Naive thymus-derived CD4-positive, alpha-beta T cell (primary cell): ENCODE measurements at places on chromosomes 2 and 18. TPM values are rescaled to one million over a fixed set of nuclear protein-coding genes. Genes with fewer than 3 reads are reported as not detected.

IFIH1 gene
- total RNA-seq: 30.7 TPM

GRCh38 chr2:225103737-225104141 is 61.5 kb upstream of the DOCK10 start:
- DNase-seq: no peak

- no peak for DNase-seq
Measured at GRCh38 chr18:23560186-23560585, 26.1 kb downstream of the NPC1 start.

GRCh38 chr2:6917761-6918421 is 679 bp downstream of the RNF144A start:
- no peak for DNase-seq

DNA sequence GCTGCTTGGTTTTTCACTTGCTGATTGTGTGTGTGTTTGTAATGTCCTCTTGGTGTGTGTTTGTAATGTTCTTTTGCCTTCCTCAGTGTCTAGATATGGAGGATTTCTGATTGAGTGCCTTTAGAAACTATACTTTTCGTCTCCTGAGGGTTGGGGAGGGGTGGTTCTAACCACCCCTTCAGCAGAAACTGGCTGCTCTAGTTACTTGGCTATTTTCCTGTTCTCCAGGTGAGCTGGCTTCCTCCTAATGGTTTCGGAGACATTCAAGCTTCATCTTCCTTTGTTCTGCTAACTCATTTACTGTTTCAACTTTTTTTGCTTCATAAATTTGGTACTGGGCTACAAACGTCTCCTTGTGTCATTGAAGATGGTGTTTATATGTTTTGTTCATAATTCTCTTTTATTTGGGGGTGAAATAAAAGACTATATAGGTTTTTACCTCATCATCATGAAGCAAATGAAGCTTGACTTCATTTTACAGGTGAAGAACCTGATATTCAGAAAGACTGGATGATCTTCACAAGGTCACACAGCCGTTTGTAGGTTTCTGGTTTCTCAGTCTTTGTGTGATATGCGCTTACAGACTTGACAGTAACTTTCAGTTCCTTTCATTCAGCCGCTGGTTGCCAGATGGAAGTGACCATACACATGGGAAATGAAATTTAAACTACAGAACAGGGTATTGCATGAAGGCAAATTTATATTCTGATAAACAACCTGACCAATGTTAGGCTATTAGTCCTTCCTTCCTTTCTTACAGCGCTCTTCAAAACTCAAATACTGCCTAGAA is 238.5 kb downstream of the GALR1 start:
- no peak for DNase-seq

NRP2 gene
- total RNA-seq: 23.7 and 24.1 TPM in 2 replicates

GRCh38 chr2:217845301-217845700 is 157.5 kb downstream of the TNS1 start:
- no peak for DNase-seq

DNA sequence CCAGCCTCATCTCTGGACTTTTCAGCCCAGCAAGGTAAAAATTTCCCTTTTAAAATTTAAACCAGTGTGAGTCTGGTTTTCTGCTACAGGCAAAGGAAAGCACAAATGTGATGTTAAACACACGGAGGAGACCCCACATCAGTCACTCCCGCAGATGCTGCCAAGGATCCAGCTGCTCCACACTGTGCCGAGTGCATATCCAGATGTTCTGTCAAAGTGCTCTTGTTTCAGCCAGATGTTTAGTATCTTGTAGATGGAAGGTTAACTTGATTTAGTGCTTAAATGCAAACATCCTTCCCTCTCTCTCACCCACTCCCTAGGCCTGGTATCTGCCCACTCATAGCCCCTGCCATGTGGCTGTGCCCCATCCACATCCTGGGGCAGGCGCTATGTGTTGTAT is 15.8 kb upstream of the ATOH8 start:
- DNase-seq: no peak

DNA sequence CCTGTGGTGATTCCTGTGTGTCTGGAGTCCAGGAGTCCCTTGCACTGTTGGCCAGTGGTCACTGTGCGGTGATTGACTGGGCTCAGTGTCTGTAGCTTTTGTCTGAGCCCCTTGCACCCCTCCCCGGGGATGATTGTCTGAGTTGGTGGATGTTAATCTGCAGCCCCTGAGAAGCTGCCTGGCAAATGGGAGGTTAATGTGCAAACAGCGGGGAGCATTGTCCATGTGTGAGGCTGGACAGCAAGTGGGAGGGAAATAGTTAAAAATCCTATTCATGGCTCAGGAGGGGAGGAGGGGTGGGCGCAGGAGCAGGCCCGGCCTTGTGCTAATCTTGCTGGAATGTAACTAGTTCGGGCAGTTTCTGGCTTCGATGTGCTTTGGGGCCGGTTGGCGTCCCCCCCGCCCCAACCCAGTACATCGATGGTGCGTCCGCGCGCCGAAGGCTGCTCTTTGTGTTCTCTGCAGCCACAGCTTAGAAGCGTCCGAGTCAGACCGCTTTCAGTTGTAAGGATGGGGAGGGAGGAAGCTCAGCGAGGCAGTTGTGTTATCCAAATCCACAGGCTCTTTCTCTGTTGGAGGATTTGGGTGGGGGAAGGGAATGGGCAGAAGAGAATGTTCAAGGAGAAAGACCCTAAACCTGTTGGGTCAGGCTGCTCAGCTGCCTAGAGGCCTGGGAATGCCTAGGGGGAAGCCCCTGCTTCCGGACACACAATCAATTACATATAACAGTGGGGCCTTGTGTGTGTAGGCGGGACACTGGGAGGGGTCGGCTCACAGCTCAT is 71.8 kb downstream of the TGOLN2 start:
- DNase-seq: no peak

DNA sequence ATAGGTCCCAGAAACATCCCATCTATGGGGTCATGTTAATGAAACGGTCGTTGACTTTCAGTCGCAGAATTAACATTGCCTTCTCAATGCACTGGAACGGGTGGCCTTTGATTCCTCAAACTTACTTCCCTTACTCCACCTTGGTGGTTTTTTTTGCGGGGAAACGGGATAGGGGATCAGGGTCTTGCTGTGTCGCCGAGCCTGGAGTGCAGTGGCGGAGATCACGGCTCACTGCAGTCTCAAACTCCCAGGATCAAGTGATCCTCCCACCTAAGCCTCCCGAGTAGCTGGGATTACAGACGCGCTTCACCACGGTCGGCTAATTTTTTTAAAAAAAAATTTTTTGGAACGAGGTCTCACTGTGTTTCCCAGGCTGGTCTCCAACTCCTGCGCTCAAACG is 754 bp downstream of the ATG16L1 start:
- no peak for DNase-seq

- DNase-seq: peak; percentile 8
Measured at GRCh38 chr18:58541146-58541788, 87.6 kb downstream of the ALPK2 start.

- no peak for DNase-seq
Measured at GRCh38 chr2:163407296-163407695, 328.5 kb downstream of the FIGN start.

DNA sequence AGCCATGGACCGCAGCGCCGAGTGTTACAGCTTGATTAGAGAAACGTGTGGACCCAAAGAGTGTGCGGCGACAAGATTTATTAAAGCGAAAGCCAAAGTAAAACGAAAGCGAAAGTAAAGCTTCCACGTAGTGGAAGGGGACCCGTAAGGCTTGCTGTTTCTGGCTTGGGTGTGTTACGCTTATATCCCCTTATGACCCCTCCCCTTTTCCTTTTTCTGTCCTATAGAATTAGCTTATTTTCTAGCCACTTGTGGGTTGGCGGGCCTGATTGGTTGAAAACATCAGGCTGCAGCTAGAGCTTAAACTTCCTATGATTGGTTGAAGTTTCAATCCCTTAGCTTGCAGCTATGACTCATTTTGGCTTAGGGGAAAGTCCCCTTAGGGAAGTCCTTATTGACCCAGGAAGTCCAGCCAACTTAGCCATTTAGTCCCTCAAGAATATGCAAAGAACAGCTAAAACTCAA is 969.7 kb downstream of the DCDC2C start:
- DNase-seq: no peak

SEH1L gene
- 34.2 TPM for total RNA-seq

GRCh38 chr2:28352610-28353195 is 40.0 kb upstream of the FOSL2 start:
- DNase-seq: no peak

GRCh38 chr18:69763002-69763401 is 184.7 kb downstream of the CD226 start:
- DNase-seq: no peak

- DNase-seq: no peak
Measured at GRCh38 chr2:68167186-68167585, 9.5 kb downstream of the PNO1 start.

GRCh38 chr18:74389171-74389927 is 67.8 kb downstream of the DIPK1C start:
- DNase-seq: no peak

- no peak for DNase-seq
Measured at GRCh38 chr2:169358016-169358415, 4.3 kb downstream of the LRP2 start.

DNA sequence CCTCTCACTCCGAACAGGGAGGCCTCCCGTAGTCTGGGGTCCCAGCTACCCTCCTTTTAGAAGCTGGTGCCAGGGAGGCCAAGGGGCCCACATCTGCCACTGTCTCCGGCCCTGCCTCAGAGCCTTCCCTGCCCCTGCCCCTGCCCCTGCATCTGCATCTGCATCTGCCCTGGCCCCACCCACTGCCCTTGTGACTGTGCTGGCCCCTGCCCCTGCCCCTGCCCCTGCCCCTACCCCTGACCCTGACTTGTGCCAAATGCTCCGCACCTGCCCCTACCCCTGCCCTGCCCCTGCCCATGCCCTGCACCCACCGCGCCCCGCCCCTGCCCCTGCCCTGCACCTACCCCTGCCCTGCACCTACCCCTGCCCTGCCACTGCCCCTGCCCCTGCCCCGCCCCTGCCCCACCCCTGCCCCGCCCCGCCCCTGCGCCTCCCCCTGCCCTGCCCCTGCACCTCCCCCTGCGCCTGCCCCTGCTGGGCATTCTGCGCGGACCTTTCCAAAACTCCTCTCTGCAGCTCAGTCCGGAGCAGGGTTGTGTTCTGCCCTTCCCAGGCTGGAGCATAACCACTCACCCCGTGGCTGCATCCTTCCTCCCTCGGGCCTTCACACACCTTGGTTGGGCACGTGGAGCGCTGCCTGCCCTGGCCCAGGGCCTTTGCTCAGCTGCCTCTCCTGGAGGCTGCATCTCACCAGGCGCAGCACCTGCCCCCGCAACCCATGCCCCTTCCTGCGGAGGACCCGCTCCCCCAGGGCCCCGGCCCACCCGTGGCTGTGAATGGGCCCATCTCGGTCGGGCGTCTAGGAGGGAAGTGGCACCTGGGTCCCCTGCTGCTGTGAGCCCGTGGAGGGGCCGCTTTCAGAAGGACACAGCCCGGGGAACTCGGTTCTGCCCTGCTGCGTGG is 5.4 kb downstream of the SNTG2 start:
- DNase-seq: no peak

GRCh38 chr2:124269348-124269747 is 244.3 kb downstream of the CNTNAP5 start:
- no peak for DNase-seq

- no peak for DNase-seq
Measured at GRCh38 chr18:14189858-14190257, 57.6 kb upstream of the ZNF519 start.

SERPINB3 gene
- not detected in 2 replicates for total RNA-seq

DNA sequence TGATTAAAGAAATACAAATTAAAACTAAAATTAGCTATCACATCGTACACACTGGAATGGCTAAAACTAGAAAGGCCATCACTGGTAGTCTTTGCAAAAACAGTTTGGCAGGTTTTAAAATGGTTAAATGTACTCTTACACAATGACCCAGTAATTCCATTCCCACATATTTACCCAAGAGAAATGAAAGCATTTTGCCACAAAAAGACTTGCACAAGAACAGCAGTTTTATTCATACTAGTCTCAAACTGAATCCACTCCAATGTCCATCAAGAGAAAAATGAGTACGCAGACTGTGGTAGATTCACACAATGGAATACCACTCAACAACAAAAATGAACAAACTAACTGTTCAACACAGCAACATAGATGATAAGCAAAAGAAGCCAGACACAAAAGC is 29.1 kb downstream of the SP140L start:
- no peak for DNase-seq

CDK5R2 gene
- not detected for total RNA-seq

GRCh38 chr18:59718108-59718463 is 20.9 kb upstream of the CCBE1 start:
- no peak for DNase-seq

DNA sequence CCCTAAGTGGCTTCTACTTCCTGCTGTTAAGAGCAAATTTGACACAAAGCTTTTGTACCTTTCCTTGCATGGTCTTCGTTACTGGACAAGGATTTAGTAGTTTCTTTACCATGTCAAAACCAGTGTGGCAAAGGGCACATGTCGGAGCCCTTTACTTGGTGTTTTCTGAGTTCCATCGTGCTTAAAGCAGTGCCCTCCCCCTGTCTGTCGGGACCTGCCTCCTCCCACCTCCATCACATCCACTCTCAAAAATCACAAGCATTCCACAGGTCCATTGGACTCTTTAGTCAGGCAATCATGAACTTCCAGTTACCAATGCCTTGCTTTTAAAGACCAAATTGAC is 763 bp downstream of the CCDC141 start:
- DNase-seq: peak; percentile 7

- DNase-seq: no peak
Measured at GRCh38 chr2:67993329-67993728, 69.5 kb downstream of the C1D start.

DNA sequence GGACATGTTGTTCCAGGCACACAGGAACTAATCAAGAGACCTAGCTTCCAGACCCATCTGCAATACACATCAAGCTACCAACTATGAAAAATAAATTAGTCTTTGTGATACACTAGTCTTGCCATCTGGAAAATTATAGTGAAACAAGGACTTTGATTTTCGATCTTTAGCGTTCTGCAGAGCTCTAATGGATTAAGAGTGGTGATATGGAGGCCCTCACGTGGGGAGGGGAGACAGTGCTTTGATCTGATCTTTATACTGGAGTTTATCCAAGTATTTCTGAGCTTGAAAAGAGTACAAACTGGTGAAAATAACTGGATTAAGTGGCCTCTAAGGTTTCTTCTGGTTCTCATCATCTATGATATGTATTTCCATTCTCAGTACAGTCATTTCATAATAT is 273.4 kb upstream of the CDH7 start:
- no peak for DNase-seq
